ENCODE measurements at places on chromosomes 7 and 10. TPM values are rescaled to one million over a fixed set of nuclear protein-coding genes. Genes with fewer than 3 reads are reported as not detected.

- no peaks in the 10 kb centered on the region for H3K27me3 ChIP-seq
- H3K4me3 ChIP-seq, result no peak overlapping the region
- H3K4me1 ChIP-seq, result peaks cover 22% of the 10 kb centered on the region
Measured at GRCh38 chr10:126242397-126243260, 145.6 kb downstream of the ADAM12 start.

- DNase-seq, result no peak
- no peaks in the 10 kb centered on the region for H3K27me3 ChIP-seq
- peaks cover 21% of the 10 kb centered on the region for H3K4me1 ChIP-seq
Measured at GRCh38 chr10:69479240-69480067, 28.2 kb downstream of the TSPAN15 start.

- no peaks in the 10 kb centered on the region for H3K27me3 ChIP-seq
- H3K27ac ChIP-seq, result no peak overlapping the region
- no peak overlapping the region for H3K4me3 ChIP-seq
- H3K36me3 ChIP-seq, result no peaks in the 10 kb centered on the region
- H3K4me1 ChIP-seq, result no peaks in the 10 kb centered on the region
- no peak for DNase-seq
Measured at GRCh38 chr7:133827707-133828623, 299.2 kb upstream of the LRGUK start.

GRCh38 chr10:87695074-87695473 lies 35.4 kb downstream of the PAPSS2 start:
- peak overlapping the region; percentile 81 for H3K27ac ChIP-seq
- no peaks in the 10 kb centered on the region for H3K36me3 ChIP-seq
- H3K4me3 ChIP-seq, result no peak overlapping the region

The ITGB1 gene
- 552 TPM for total RNA-seq

The GPR37 gene
- 8.8 TPM for total RNA-seq

The SPDYE5 gene
- not detected for total RNA-seq
